ENCODE measurements at places on chromosomes 5 and 9.
A peak's percentile ranks its signal among the peaks of the same experiment; 100 is the strongest.

GRCh38 chr5:75710637-75711036 lies 6.6 kb downstream of the POC5 start:
- DNase-seq: no peak

GRCh38 chr9:130026583-130027340 lies 16.2 kb downstream of the FNBP1 start:
- DNase-seq: no peak

DNA sequence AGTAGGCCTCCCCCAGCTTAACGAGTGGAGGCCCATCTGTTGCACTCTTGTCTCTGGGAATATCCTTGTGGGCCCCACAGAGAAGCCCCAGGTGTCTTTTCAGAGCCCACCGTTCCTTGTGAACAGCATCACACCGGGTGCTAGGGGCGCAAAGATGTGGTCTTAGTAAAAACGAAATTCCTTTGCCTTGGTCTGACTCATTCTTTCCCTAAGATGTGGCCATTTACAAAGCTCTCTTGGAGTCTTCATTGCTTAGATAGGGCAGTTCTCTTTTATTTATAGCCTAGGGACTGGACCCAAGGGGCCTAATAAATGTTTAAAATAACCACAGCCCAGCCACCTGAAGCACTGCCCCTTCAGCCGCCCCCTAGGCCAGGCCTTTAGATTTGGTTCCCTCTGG lies 52.8 kb upstream of the RPL26L1 start:
- DNase-seq: no peak

GRCh38 chr5:108797986-108798385 lies 50.3 kb downstream of the FER start:
- no peak for DNase-seq

- DNase-seq: no peak
These were observed 50.2 kb upstream of the BARX1 start for GRCh38 chr9:94005272-94005901.

DNA sequence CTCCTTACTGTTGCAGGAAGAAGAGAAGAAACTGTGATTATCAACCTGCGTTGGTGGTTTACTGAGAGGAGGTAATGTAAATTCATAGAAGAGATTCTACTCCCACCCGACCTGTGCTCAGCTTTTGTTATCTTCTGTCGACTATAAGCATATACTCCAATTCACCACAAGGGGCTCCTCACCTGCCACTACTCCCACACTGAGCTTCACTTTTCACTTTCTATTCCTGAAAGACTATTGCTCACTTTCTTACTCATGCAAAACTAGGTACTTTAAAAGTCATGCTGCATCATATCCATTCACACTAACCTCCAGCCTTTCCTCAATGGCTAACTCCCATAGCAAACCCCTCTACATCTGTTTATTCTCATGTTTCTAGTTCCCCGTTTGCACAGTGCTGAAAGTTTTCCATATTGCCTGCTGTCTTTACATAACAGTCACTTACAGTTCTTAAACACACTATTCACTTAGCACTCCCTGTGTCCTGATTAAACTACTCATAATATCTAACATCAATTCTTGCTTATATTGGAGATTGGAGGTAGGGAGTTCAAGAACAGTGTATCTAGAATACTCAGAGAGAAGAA lies 1062.6 kb downstream of the NR2F1-AS1 start:
- peak; percentile 19 for DNase-seq

DNA sequence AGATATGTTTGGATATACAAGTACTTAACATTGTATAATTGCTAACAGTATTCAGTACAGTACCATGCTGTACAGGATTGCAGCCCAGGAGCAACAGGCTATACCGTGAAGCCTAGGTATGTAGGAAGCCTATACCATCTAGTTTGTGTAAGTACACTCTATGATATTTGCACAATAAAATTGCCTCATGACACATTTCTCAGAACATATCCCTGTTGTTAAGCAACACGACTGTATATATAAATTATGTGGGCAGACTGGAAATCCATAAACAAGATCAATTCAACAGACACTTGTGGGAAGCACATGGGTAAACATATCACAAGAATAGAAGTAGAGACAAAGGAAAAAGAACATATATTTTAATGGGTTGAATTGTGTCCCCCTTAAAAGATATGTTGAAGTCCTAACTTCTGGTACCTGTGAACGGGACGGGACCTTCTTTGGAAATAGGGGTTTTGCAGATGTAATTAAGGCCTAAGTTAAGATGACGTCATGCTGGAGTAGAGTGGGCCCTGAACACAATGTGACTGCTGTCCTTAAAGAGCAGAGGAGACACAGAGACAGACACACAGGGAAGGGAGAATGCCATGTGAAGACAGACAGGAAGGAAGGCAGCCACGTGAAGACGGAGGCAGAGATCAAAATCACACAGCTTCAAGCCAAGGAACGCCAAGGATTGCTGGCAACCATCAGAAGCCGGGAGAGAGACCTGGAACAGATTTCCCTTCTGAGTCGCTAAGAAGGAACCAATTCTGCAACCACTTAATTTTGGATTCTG lies 76.3 kb downstream of the SCAI start:
- DNase-seq: no peak

DNA sequence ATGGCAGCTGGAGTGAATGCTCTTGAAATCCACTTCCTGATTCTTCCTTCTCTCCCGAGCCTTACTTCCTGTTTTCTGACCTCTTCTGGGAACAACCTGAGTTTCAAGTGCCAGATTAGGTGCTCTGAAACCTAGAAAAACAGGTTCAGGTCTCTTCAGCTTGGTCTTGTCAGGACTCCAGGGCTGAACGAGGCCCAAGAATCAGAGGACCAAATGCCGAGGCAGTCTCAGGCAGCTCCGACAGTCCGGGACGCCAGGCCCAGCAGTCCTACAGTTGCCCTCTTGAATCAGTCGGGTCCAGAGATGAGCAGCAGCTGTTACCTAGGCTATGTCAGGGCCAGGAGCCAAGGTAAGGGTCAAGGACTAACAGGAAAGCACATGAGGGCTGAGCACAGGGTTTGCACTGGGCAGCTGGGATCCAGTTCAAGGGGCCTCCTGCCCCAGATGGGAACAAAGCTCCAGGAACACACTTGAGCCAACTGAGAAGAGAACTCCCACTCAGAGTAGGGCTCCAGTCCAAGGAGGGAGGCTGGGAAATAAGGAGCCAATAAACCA lies 38.3 kb upstream of the ADRA1B start:
- peak; percentile 80 for DNase-seq

- no peak for DNase-seq
These were observed 36.2 kb upstream of the SMARCA2 start for GRCh38 chr9:1978941-1979340.

DNA sequence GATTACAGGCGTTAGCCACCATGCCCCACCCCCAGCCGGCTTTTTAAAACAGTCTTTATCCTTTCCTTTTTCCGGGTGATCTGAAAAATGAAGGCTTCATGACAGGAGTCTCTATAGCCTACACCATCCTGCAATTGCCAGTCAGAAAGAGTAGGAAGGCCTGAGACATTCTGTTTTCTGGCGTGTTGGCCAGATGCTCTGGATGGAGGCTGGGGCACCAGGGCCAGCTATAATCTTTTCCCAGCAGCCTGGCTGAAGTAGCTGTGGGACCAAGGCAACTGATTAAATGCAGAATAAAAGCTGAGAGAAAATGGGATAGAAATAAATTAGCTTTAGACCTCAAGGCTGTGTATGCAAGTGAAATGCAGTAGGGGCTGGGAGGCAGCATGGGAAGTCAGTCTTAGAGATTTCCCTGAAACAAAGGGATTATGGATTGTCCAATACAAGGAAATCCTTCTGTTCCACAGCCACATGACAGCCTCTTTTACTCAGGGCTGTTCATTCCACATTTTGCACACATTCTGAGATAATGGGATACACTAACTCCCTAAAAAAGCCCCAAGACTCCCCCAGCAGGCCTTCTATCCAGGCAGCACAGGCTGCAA lies 116.0 kb upstream of the LRRTM2 start:
- DNase-seq: no peak

DNA sequence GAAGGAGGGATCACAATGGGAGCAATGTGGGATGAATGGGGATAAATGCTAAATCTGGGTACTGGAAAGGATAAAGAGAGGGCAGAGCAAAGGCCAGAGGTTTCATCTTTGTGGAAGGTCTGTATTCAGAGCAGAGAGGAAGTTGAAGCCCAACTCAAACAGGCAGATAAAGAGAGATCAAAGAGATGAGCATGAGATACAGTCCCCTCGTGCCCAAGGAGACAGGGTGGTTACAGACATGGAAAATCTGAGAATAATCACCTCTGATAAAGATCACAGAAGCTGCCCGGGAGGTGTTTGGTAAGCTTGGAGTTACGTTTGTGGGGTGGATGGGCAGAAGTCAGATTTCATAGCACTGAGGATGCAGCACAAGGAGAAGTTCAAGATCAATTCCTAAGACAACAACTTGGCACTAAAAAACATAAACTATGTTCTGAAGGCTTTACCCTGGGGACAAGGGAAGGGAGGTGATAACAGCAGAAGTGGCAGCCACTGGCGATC lies 459 bp upstream of the ERAP2 start:
- no peak for DNase-seq

- no peak for DNase-seq
These were observed 45.4 kb downstream of the LARP1 start for GRCh38 chr5:154800582-154800981.

DNA sequence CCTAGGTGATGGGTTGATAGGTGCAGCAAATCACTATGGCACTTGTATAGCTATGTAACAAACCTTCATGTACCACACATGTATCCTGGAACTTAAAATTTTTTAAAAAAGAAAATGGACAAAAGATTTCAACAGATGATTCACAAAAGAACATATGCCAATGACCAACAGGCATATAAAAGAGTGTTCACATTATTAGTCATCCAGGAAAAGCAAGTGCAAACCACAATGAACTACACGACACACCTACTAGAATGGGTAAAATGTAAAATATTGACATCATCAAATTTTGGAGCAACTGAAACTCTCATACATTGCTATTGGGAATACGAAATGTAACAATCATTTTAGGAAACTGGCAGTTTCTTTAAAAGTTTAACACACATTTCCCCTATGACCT lies 109.9 kb downstream of the YIPF5 start:
- no peak for DNase-seq

DNA sequence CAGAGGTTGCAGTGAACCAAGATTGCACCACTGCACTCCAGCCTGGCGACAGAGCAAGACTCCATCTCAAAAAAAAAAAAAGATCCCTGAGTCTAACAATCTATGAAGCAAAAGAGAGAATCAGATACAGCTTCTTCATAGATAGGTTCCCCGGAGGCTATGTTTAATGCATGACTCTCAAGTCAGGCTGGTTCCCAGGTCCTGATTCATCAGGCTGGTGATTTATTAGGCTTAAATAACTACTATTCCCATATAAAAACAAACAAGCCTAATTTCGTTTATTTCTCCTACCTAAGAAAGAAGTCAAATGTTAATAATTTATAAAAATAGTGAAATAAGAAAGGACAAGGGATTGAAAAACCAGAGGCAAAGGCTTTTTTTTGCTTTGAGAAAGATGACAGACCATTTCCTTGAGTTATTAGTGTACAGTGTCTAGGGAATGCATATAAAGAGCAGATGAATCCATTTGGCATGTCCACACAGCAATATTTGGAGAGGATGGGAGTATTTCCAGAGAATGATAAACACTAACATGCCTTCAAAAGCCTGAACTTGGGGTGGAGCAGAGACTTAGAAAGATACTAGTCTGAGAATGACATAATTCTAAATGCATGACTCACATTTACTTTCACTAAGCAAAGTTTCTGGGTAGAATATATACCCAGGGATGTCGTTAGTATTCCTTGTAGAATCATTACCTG lies 115.3 kb downstream of the NREP start:
- no peak for DNase-seq

DNA sequence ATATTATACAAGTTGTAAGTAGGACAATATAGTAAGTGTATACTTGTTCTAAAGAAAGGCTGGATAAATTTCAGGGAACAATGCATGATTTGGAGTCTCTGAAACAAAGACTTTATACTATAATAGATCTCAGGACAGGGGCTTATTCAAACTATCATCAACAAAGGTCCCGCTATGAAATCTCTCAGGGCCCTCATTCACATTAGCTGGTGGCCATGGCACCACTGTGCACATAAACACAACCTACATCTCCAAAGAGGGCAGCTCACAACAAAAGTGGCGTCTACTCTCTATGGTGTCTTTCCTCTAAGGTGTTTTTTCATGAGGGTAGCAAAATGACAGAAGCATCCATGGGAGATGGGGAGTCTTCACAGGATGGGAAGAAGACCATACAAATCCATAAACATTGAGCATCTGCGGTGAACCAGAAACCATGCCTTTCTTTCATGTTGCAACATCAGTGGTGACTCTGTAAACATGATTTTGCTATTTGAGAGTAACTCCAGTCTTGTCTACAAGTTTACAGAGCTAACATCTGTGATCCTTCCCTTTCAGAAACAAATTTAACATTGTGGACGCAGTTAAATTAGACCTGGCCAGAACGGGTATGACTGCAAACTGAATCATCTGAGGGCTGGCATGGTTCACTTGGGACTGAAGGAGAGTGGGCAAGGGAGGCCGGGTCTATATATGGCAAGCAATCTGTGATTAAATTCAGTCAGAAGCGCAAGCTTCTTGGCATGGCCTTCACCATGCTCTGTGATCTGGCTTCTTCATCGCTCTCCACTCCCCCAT lies 5.5 kb downstream of the TTLL11 start:
- no peak for DNase-seq

GRCh38 chr9:136012651-136013050 lies 51.5 kb upstream of the UBAC1 start:
- DNase-seq: no peak

DNA sequence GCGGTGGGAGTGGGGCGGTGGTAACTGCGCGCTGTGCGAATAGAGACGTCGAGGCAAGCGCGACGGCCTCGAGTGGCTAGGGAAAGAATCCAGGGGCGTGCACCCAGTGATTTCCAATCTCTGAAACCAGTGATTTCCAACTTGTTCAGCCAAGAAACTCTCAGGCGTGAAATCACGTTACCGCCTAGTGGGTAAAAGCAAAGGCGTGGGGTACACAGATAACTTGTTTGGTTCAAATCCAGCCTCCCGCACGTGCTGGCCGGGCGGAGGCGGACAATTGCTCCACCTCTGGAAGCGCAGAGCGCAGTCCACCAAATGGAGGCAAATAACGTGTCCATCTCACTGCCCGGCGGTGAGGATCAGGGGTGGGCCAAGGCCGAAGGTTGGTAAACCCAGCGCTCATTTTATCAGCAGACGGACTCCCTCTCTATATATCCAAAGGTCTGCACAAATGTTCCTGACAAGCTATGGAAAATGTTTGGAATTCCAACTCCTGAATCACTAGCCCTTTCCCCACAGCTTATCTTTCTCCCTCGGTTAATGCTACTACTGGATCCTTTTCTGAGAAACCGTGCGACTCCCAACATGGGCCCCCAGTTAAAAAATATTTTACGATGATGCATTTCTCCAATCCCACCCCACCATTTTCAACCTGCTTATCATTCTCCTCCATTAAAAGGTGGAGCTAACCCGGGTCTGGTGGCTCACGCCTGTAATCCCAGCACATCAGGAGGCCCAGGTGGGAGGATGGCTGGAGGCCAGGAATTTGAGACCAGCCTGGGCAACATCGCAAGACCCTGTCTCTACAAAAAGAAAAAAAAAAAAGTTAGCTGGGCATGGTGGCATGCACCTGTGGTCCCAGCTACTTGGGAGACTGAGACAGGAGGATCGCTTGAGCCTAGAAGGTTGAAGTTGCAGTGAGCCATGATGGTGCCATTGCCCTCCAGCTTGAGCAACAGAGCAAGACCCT lies 950 bp upstream of the FNBP1 start:
- peak; percentile 82 for DNase-seq

- DNase-seq: no peak
These were observed 359.5 kb downstream of the CETN3 start for GRCh38 chr5:90050103-90050502.

Data from thyroid gland (tissue), 4 donors.